ENCODE measurements at places on chromosomes 2 and 18.

DNA sequence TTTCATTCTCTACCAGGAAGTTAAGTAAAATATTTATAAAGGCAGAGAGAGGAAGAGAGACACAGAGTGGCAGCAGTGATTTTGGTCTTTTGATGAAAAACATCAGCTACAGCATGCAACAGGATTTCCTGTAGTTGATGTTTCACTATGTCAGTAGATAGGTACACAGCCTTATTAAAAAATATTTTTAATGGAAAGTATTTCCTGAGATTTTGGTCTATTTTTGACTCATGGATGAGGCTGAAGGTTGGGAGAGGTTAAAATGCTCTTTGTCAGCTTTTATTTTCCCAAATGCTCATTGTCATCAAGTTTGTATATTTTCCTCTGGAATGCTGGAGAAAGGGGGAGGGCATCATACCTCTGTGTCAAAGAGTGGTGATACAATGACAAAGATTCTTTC, 1112.5 kb downstream of the CBLN2 start:
- DNase-seq = no peak

DNA sequence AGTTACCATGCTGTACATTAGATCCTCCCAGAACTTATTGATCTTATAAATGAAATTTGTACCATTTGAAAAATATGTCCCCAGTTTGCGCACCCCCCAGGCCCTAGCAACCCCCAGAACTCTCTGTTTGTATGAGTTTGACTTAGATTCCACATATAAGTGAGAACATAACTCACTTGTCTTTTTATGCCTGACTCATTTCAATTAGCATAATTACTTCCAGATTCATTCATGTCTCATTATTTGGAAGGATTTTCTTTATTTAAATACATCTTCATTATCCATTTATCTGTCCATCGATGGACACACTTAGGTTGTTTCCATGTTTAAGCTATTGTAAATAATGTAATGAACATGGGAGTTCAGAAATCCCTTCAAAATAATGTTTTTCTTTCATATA, 705.9 kb downstream of the CCDC85A start:
- no peak for DNase-seq

- DNase-seq = no peak
Observed at GRCh38 chr18:35497027-35497369, 762 bp downstream of the INO80C start.

- no peak for DNase-seq
Observed at GRCh38 chr2:150554046-150554445, 66.6 kb upstream of the RND3 start.

DNA sequence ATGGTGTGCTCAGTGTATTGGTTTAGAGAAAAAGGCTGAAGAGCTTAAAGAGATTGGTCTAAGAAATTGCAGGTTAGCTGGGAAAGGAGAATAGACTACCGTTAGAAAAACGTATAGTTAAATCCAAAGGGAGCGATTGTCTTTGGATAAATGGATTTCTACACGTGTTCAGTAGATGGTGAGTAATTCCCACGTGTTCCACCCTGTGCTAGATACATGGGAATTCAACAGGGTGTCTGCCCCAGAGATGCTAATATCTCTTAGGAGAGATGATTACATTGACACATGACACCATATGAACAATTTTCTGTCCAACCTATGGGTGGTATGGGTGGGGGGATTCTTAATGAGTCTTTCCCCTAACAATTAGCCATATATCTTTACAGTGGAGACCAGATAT, 99.8 kb downstream of the TDRD15 start:
- DNase-seq = no peak

DNA sequence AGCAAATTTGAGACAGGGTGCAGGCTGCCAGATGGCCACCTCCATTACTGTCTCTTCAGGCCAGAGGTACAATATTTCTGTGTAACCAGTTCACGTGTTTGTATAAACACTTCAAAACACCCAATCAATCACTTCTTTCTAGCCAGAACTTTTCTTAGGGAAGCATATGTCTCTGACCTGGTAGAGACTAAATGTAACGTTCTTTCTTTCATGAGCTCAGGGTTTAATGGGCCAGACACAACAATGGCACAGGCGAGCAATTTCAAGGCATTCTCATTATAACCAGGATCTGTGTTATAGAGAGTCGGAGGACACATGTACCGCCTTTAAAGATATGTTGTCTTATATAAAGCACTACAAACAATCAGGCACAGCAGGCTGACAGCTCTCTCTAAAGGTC, 1846.4 kb upstream of the PIK3C3 start:
- no peak for DNase-seq

DNA sequence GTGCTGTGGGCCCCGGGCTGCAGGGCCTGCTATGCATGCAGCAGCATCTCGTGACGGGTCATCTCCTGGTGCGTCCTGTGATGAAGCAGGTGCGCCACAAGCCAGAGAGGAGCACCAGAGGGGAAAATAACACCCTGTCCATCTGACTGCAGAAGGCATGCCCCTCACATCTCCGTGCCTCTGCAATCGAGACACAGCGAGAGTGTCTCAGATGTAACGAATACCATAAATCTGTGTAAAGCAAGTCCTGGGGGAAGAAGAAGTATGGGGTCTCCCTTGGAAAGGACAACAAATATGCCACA, 137.5 kb downstream of the PTGR3 start:
- DNase-seq = no peak
